ENCODE measurements at places on chromosomes 5 and 9. TPM values are rescaled to one million over a fixed set of nuclear protein-coding genes. Genes with fewer than 3 reads are reported as not detected.

Gene LRRC19
- polyA plus RNA-seq: 9.6 TPM

DNA sequence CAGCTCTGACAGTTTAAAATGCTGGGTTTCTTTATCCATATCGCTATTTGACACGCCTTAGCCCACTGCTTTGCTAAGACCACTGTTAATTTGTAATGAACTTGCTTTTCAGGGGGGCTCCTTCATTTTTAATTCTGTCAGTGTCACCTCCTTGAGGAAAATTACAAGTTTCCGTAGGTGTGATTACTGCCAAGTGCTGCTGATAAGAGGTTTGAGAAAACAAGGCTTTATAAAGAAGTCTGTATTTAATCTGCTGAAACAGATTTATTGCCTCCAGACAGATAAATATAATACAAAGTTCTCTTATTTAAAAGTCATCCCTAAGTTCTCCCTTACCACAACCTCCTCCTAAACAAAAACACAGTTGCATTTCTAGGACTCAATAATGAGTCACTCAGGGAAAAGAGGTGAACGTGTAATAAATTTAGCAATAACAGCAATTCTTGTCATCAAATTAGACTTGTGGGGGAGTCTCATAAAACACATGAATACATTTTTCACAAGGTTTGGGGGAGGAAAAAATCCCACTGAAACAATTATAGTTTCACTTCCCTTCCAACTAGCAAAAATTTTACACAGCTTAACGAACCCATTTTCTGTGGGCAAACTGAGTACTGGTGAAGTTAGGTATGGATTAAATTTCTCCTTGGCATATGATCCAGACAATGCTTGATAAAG is 72.8 kb downstream of the MAPKAP1 start:
- DNase-seq: no peak

DNA sequence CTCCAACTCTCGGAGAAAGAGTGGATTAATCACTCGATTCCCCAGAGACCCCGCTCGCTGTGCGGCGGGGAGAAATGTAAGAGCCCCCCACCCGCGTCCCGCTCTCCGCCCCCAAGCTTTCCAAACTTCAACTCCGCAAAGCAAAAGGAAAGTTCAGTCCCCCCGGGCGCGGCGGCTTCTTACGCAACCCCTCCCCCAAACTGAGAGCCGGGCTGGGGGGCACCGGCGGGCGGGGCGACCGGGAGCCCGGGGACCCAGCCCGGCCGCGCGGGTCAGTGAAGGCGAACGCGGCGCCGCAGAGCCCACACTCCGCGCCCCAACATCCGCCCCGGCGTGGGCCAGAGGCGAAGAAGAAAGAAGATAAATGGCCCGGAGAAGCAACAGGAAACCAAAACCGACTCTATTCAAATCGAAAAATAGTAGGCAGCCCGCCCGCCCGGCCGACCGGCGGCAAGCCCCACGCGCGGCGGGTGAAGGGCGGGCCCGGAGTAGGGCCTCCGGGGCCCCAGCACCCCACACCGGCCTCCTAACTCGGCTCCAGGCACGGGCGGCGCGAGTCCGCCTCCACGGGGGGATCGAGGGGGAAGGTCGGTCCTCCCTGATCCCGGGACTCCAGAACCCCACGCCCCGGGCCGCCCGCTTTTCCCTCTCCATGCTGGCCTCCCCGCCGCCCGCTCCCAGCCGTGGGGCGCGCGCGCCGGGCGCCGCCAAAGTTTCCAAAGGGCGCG is 720 bp downstream of the NOTCH1 start:
- DNase-seq: peak; percentile 51

DNA sequence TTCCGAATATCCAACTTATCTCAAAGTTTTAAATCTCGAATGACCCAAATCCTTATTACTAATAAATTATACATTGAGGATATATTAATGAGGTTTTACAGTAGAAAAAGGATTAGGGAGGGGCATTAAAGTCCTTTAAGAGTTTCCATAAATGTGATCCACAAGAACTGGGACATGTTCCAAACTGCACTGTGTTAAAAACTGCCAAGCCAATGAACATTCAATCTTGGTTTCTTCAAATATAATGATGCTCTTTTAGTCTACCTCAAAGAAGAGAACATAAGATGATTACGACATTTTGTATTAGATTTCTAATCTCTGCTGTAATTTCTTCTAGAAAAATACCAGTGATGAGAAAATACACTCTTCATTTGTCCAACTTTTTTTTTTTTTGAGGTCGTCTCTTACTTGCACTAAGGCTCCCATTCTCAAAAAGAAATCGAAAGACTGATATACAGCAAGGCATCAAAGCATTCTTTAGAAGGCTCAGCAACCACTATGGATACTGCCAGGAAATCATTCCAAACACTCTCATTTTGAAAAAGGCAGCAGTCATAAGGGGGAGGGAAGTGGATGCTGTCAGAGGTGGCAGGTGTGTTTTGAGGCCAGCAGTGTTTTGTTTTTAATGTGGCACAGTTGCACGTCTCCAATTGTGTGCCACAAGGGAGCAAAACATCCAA is 1.7 kb downstream of the PTAR1 start:
- no peak for DNase-seq

GRCh38 chr5:177329883-177330282 is 18.2 kb upstream of the MXD3 start:
- DNase-seq: no peak

DNA sequence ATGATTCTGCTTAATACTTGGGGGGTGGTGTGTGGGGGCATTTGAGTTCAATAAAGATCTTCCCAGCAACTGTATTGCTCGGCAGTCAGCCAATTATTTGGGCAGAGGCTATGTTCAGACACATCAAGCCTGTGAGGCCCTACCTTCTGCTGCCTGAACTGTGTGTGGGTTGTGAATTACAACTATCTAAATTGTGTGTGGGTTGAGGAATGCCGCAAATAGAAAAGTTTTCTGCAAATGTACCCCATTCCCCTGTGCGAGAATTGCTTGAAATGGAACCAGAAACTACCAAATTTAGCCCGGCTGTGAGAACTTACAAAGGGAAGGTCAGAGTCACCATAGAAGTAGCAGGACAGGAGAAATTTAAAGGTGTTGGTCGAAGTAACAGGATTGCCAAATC is 360.0 kb upstream of the PIK3R1 start:
- DNase-seq: no peak

Data from hepatocyte (in vitro differentiated cells).